ENCODE measurements at places on chromosomes 2 and 18.

- DNase-seq = no peak
Measured at GRCh38 chr2:214215107-214215506, 195.7 kb upstream of the VWC2L start.

DNA sequence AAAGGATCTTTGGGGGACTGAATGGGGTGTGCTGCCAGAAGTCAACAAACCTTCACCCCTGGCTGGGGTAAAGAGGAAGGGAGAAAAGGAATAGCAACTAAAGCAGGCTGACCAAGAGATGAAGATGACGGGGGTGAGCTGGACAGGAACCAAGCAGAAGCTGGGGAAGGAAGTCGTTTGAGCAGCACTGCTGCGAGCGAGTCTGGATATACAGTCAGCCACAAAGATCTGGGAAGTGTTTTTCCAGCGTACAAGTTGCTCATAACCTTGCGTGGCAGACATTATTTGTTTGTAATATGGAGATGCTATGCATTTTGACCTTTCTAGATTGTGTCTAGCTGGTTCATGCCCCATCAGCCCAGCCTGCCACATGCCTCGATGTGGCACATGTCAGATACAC is 71.2 kb downstream of the EIF2AK3 start:
- DNase-seq = no peak

GRCh38 chr2:173793709-173794565 is 171.2 kb downstream of the SP3 start:
- DNase-seq = no peak

DNA sequence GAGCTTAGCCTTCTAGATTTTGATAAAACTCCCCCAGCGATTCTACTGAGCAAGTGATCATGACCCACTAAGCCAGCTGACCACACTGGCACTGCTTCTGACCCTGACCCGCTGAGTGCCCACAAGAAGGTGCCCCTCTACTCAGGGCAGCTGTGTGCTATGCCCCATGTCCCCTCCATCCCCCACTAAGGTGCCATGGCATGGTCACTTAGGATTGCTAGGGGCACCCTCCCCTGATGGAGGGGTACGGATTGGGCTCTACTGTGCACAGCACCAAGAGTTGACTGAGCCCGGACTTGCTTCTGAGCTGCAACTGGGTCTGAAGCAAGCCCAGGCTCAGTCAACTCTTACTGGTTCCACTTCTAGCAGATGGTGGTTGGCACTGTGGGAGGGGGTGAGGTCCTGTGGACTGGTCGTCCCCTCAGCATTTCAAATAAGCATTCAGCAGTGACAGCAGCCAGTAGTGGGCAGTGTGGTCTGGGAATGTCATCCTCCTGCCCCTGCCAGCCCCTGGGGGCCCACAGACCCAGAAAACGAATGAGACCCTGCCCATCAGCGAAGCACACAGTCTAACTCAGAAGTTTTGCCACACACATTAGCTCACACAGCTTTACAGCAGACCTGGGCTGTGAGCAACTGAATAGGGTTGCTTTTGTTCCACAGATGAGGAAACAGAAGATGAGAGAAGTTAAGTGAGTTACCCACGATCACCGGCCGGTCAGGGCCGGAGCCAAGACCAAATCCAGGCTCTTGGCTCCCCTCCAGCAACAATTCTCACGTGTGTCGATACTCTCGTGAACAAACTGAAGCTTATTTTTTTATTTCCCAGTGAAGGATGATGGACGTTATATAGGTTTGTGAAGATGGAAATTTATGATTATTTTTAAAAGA is 52.1 kb upstream of the FOSL2 start:
- no peak for DNase-seq

DNA sequence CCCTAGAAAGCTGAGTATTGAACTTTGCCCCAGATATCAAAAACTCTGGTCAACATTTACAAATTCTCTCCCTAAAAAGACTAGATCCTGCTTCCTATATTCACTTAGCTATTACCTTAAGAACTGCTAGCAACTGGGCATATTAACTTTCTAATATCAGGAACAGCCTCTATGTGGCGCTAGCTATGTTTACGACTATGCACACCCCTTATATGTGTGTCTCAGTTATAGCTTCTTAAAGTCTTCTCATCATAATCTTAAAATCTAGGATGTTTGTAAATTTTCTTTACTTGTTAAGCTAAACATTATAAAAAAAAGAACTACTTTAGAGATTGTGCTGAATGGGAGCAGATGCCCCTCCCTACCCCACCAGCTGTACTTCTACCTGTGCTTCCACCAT is 1.7 kb upstream of the STAMBP start:
- no peak for DNase-seq

- DNase-seq = no peak
Measured at GRCh38 chr2:166384774-166385173, 9.0 kb upstream of the SCN9A start.

DNA sequence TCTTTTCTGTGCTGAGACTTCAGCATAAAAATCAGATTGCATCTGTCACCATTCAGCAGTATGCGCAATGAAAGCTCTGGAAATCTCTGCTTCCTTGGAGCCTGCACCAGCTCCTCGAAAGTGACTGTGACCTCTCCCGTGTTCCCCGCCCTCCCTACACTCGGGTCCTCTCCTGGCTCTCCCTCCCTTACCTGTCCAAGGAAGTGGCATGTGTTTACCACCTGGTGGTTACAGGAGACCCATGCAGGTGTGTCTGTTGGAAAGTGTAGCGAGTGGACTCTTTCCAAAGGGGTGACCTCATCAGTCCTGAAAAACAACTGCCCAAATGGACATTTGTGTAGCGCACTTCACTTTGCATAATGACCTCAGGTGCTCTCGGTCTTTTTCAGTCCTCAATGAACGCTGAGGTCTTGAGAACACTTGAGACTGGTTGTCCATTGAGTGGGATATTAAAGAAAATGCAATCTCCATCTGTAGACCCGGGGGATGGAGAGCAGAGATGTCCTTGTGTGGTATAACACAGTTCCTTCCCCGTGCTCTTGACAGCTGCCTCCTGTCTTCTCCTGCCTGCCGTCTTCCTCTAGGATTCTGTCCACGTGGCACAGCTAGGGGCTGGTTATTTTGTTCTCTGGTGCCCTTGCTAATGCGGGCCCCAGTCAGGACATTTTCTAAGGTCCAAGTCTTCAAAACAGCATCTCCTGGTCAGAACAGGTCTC is 133.2 kb downstream of the ACKR3 start:
- DNase-seq = no peak

DNA sequence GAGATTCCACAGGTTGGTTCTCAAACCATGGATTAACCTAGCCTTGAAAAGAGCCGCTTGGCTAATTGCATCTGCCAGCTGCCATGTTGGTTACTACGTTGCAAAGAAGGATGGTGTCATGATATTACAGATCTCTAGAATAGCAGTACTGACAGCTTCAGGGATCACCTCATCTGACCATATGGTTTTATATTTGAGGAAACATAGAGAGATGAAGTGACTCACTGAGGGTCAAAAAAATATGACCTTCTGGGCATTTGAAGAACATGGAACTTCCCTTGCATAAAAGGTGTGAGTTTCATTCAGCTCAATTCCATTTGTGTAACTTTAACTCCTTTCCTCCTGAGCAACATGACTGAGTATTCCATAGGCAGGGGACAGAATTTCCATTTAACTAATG is 242.3 kb downstream of the SETBP1 start:
- DNase-seq = no peak

GRCh38 chr18:10040287-10041011 is 126.6 kb downstream of the VAPA start:
- no peak for DNase-seq

DNA sequence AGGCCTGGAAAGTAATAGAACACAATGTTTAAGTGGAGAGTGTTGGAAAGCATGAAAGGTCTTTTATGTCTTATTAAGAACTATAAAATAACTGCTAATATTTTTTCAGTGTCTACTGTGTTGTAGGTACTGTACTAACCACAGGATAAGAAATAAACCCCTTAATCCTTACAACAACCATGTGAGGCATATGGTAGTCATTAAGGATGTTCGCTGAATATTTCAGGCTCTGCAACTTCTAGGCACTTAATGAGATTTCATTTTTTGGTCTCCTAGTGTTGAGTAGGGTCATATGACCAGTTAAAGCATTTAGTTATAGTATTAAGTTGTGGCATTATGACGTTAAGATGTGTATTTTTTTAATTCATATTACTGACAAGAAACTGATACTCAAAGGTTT is 346.6 kb upstream of the KCNH7 start:
- no peak for DNase-seq

- DNase-seq = no peak
Measured at GRCh38 chr2:232592772-232593395, 40.5 kb upstream of the EFHD1 start.

DNA sequence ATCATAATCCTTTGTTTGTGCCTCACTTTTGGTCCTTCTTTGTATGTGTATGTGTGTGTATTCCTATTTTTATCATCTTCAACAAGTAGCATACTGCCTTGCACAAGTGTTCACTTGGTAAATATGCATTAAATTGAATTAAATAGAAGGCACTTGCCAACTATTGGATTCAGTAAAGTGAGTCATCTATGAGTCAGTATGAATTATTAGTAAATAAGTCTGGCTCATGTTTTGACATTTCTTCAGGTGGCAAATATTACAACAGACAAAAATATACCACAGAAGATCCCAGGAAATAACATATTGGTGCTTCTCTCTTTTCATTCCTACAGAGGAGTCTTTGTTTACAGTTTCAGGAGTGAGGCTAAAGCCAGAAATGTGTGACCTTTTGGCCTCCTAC is 84.1 kb downstream of the CDK15 start:
- DNase-seq = no peak

DNA sequence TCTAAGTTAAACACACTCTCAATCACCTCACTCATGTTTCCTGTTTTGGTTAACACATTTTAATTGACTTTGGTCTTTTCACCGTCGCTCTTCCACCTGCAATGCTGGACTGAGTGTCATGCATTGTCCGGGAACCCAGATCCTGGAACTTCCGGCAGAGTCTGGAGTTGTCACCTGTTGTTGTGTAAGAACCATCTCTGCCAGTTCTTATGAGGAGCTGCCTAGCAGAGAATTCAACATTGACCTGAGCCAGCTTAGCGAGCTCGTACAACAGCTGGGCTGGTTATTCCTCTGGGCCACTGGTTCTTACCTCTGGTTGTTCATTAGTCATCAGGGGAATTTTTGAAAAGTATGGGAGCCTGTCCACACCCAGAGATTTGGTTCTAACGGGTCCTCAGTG is 75.7 kb downstream of the BCL2L11 start:
- DNase-seq = no peak

- DNase-seq = no peak
Measured at GRCh38 chr18:60247103-60247502, 125.5 kb downstream of the MC4R start.

DNA sequence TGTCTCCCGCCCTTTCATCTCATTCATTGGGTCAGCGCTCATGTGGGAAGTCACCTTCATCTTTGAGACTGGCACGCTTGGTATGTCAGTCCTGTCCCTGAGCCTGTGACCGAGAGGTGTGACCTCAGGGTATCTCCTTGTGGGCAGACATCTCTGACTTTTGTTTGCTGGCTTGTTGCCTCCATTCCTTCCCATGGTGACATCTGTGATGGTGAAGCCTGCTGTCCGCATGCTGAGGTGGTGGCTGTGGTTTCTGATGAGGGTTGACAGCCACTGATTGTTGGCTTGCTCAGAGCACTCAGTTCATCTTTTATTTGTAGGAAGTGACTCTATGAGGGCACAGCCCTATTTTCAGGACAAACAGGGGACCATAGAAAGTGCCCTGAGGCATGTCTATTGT is 139.2 kb downstream of the SLC4A3 start:
- no peak for DNase-seq

GRCh38 chr2:134337631-134338030 is 83.8 kb downstream of the MGAT5 start:
- DNase-seq = no peak

GRCh38 chr2:168060986-168061750 is 186.2 kb downstream of the STK39 start:
- no peak for DNase-seq

DNA sequence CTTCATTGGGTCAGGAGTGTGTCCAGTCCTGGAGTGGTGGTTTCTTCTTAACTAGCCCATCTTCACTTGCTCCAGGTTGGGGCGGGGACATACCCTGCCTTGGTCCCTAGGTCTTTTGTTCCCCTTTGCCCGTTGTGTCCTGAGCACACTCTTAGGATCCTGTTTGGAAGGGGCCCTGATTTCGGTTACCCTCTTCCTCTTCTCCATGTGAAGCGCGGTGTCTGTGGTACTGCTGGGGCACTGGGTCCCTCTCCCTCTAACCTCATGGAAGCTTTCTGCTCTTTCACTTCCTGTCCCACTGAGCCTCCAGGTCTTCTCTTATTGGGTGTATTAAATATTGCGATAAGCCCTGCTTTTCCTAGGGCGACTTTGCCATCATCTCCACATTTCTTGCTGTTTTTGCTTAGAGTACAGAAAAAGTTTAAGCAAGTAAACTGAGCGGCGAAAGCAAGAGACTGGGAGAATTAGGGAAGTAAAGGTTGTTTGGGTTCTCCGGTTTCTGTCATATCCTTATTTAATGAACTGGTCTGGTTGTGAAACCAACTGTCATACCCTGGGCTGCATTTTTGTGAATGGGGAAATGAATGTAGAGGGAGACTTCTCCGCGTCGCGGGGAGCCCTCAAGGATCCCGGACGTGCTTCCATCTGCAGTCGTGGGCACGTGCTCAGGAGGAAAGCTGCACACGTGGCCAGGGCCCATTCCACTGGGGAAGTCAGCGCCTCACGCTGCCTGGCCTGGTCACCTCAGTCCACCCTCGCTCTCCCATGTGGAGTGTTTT is 73.8 kb upstream of the B3GNT7 start:
- DNase-seq = no peak

- DNase-seq = no peak
Measured at GRCh38 chr2:237629188-237629534, 1.8 kb downstream of the LRRFIP1 start.

GRCh38 chr18:7207366-7207915 is 23.4 kb upstream of the LRRC30 start:
- DNase-seq = no peak
